ENCODE measurements at places on chromosomes 4 and X.

- peak; percentile 7 for DNase-seq
Observed at GRCh38 chrX:114619874-114620273, 36.0 kb downstream of the HTR2C start.

- DNase-seq: no peak
Observed at GRCh38 chr4:13504374-13504773, 20.2 kb upstream of the RAB28 start.

DNA sequence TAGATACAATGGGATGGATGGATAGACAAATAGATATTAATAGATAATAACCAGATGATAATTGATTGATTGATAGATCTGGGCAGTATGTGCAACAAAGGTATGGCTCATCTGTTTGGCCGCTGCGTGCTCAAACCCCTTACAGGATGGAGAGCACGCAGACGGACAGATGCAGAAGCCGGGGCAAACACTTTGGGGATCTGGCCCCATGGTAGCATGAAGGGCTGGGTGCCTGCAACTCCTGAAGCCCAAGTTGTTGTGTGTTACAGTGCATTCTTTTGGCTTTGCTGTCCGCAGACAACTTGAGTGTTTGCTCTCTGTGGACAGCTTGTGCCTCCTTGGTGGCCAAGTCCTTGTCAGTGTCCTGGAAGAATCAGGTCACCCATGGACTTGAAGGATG, 10.6 kb upstream of the DHRSX start:
- DNase-seq: no peak

DNA sequence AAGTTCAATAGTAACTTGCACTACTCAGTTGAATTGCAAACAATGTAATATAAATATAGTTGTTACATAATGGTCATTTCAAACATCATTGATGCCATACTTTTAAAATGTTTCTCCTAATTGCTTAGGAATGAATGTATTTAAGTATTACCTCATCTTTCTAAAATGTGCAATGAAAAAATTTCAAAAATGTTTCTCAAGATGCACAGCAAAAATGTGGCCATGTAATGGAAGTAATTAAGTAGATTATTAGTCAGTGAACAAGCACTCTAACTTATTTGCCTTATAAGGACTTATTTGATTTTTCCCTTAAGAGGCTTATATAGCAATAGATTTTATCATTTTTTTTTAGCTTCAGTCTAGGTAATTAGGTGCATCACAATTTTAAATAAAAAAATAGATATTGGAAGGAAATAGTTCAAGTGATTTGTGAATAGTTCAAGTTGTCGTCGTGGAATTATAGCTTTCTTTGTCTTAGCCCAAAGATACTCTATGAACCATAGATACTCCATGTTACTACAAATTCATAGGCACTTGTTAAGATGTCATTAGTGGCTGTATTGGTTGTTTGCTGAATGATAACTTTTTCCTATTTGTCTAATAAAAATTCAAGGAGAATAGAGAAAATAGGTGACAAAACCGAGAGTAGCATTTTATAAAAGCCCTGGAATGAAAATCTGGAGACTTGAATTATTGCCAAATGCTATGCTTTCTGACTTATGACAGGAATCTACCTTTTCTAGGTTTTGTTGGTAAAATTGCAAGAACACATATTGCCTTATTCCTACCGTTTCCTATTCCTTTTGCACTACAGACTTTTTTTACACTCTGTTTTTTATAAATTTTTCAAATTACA, 118.5 kb downstream of the TLL1 start:
- no peak for DNase-seq

DNA sequence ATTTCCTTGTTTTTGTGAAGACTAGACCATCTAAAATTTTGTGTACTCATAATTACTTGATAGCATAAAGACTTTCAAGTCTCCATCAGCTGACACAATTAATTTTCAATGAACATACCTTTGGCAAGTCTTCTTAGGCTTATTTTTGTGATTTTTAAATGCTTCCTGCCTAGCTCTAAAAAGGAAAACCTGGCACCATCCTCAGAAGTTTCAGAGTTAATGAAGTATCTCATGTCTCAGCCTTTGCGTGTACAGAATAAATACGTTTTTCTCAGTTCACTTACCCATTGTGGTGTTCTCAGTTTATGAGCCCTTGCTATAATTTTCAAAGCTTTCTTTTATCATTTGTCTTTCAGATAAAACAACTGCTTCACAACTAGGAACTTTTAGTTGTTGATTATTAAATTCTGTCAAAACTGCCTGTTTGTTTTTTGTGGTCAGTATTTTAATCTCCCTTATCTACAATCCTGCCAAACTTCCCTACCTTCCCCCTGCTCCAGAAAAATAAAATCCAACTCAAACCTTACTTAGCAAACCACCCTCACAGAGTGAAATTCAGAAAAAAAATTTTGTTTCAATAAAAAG, 21.6 kb downstream of the ADD1 start:
- DNase-seq: no peak

- DNase-seq: peak; percentile 22
Observed at GRCh38 chr4:5707778-5708448, 446 bp downstream of the EVC2 start.

- DNase-seq: peak; percentile 47
Observed at GRCh38 chr4:52822972-52823701, 39.0 kb upstream of the RASL11B start.

GRCh38 chr4:146142768-146143167, 32.8 kb upstream of the LSM6 start:
- no peak for DNase-seq

- DNase-seq: no peak
Observed at GRCh38 chr4:16544869-16545268, 318.6 kb upstream of the TAPT1 start.

GRCh38 chr4:155807021-155807420, 48.2 kb downstream of the GUCY1B1 start:
- DNase-seq: no peak

DNA sequence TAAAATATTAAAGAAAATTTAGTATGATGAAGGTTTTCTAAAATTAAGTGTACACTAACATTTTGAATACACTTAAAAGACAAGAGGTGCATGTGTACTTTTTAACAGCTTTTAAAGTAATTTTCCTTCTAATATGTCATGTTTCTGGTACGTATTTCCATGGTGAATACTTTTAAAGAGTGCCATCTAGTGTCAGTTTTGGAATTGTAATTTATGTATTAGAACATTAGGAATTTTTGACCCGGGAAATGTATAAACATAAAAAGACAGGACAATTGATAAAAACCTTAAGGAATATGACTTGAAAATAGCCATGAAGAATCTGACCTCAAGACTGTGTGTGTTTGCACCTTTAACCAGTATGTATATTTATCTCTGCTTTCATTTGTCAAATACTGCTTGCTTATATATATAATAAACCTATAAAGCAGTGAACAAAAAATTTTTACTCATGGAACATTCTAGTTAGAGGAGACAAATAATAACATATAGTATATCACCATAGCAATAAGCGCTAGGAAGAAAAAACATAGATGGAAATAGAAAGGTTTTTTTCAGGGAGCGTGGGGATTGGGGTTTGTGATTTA, 7.2 kb downstream of the GSTCD start:
- peak; percentile 27 for DNase-seq

DNA sequence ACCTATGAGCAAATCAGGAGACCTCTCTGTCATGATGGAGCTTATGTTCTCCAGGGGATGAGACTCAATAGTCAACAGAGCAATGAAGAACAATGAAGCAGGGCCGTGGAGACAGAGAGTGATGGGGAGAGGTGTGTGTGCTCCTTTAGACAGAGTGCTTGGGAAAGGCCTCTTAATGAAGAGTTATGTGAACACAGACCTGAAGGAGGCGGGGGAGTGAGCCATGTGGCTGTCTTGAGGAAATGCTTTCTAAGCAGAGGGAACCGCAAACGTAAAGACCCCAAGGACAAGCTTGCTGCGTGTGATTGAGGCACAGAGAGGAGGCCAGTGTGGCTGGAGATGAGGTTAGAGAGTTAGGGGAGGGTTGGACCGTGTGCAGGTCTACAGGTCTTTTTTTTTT, 53.1 kb downstream of the CHRNA9 start:
- DNase-seq: no peak

GRCh38 chr4:144179152-144179739, 38.7 kb upstream of the GYPA start:
- DNase-seq: no peak

DNA sequence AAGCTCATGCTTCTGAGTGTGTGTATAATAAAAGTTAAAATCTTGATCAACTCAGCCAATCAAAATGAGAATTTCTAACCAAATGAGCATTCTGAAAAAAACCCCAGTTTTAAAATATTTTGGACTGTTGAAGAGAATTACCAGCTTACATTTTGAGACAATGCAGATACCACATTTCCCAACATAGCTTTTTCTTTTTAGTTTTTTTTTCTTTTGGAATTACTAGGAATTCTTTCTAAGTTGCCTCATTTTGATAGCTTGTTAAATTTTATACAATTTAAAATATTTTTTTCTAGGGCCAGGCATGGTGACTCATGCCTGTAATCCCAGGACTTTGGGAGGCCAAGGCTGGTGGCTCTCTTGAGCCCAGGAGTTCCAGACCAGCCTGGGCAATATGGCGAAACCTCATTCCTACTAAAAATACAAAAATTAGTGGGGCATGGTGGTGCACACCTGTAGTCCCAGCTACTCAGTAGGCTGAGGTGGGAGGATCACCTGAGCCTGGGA, 2.2 kb downstream of the RP2 start:
- DNase-seq: no peak

- DNase-seq: no peak
Observed at GRCh38 chr4:99710681-99711345, 53.2 kb upstream of the C4orf54 start.

- no peak for DNase-seq
Observed at GRCh38 chr4:97994765-97995465, 148.4 kb downstream of the STPG2 start.

DNA sequence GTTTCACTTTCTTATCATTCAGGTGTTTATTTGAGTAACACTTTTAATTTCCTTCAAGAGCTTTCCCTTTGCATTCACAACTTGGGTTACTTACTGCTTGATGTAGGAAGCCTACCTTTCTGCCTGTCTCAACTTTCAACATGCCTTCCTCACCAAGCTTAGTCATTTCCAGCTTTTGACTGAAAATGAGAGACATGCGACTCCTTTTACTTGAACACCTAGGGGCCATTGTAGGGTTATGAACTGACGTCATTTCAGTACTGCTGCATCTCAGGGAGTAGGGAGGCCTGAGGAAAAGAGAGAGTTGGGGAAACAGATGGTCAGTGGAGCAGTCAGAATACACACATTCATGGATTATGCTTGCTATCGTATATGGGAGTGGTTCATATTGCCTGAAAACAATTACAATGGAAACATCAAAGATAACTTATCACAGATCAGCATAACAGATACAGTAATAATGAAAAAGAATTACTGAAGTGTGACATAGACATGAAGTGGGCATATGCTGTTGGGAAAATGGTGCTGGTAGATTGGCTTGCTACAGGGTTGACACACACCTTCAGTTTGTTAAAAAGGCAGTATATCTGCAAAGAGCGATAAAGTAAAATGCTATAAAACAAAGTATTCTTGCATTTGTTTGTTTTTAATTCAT, 25.7 kb downstream of the USP53 start:
- no peak for DNase-seq

DNA sequence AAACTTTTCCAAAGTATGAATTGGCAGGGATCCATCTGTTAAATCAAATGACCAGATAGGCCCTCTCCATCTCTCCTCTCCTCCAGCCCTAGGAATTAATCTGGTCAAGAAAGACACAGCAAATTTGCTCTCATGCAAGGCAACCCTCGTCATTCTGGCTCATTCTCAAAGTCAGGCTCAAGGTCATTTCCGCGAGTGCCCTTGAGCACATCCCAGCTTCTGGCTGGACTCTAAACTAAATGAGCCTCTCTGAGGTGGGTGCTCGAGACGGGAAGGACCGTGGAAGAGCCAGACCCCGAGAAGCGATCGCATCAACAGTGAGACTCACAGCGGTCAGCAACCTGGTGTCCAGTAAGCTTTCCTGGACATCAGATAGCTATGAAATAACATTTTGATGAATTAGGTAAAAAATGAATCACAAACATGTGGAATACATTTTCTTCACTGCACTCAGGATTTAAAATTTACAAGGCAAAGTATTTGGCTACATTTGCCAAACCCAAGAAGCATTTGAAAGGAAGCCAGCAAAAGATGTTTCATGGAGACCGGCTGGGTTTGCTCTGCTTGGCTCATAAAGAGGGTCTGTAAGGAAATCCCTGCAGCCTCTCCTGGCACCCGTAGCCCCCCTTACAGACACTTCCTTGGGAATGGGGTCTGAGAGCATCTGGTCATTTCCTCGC, 121.0 kb downstream of the ENPP6 start:
- DNase-seq: peak; percentile 42

DNA sequence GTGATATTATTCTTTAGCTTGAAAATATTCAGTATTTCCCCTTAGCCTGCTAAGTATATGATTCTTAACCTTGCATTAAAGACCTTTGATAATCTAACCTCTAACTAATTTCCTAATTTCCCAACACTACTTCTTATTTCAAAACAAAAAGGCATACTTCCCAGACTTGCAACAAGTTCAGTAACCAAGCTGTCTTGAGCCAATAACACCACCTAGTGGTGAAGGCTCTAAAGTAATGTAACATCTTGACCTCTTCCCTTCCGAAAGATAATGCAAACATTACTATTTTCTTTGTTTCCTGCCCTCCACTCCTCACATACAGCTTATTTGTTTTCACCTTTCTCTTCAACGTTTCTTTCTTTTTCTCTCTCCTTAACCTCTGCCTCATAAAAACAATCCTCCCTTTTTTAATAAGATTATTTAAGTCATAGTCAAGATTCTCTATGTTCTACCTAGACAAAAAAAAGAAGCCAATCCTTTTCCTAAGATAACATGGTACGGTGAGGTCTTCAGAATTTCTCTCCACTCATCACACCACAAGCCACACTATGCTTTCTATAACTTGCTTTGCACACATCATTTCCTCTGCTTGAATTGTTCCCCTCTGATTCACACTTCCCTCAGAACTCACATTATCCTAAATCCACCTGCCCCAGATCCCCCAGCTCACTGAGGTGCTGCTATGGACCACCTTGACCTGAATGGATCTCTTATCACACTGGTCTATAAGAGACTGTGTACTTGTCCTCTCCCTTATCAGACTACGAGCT, 3.5 kb downstream of the FAT1 start:
- no peak for DNase-seq

DNA sequence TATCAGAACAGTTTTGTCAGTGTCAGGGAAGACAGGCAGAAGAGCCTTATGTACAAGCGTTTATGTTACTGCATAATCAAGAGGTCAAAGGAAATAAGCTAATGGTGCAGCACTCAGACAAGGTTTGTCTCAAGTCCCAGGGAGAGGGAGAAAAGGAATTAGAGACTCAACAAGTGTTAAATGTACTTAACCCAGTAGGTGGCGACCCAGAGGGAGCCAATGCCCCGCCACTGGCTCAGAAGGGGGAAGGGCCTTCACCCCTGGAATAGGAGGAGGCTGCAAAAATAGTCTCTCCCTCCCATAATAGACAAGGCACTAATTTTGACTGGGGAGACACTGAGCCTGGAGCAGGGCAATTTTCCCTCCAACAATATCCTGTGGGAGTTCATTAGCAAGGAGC, 14.1 kb upstream of the PAPSS1 start:
- no peak for DNase-seq

GRCh38 chr4:185811509-185812364, at the start of gene SORBS2:
TSS of gene SORBS2 (minus strand) at chr4:185812194. CDS start at chr4:185690571, 121,623 bp downstream.
- no peak for DNase-seq

- no peak for DNase-seq
Observed at GRCh38 chr4:125688841-125689240, 374.1 kb downstream of the FAT4 start.
